ENCODE measurements at places on chromosomes 1 and 21. TPM values are rescaled to one million over a fixed set of nuclear protein-coding genes. Genes with fewer than 3 reads are reported as not detected.

DNA sequence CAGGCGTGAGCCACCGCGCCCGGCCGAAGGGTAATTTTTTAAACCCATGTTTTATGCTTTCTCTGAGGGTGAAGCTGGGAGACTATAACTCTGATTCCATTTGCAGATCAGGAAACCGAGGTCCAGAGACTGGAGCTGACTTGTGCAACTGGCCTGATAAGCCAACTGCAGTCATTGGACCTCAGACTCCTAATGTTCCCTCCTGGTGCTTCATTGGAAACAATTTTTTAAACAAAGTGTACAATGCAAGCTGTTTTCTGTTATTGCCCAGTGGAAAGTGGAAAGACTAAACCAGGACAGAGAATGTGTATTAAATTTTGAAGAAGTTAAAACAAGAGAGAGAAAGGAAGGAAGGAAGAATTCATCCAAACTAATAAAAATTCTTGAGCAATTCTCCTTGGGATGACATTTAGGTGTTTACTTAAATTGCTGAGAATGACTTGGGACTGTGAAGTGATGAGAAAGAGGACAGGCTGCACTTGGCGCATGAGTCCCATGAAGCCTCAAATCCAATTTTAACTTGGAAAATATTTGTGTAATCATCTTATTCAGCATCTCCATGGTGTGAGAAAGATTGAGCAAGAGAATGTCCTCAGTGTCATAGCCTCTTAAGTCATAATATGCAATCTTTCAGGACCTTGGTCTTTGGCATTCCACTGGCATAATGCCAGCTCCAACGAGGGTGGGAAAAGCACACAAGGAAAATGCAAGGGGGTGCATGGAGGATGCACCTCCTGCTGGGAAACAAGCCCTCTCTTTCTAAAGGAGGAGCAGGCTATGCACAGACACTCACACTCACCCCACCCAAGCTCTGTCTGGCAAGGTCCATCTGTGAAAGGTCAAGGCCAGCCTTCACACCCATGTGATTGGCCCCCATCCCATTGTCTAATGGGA is 342.0 kb downstream of the SIPA1L2 start:
- DNase-seq: no peak

GRCh38 chr1:216820345-216820744 is 97.1 kb upstream of the ESRRG start:
- DNase-seq: no peak

DNA sequence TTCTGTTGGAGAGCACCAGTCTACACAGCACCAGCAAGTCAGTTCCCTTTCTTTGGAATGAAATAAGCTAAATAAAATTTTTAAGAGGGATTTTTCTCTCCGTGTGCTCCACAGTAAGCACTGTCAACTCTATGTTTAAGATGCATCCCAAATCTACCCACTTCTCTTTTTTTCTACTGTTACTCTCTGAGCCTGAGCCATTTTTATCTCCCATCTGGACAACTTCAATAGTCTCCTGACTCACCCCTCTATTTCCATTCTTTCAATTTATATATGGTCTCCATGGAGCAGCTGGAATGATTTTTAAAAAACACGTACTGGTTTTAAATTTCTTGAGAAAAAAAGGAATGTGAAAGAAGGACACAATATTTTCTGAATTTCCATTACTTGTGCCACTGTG is 24.7 kb upstream of the CCT8 start:
- DNase-seq: no peak

DNA sequence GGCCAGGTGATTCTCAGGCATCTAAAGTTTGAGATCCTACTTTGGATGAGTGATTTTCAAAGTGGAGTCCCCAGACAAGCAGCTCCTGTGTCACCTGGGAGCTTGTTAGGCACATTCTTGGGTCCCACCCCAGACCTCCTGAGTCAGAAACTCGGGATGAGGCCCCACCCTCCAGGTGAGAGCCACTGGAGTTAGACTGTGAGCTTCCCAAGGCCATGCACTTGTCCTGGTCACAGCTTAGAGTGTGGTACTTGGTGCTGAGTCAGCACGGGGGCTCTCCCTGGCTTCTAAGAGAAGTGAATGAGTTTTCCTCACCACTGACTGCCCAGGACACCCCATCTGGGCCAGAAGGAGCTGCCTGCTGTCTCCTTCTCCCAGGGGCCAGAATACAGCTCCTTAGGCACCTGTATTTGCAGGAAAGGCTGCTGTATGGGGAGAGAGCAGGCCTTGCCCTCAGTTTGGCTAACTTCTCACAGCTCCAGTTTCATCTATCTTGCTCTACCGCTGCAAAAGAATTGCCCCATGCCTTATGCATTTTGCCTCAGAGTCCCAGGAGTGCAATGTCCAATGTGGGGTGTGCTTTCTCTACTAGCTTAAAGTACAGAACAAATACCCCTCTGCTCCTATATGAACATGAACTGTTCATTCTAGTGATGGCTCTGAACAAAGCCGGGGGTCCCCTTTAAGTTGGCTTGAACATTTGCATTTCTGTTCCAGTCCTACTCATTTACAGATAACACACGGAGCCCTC is 98.1 kb downstream of the PSMG1 start:
- no peak for DNase-seq

- DNase-seq: no peak
These were observed 170.8 kb downstream of the ADSS2 start for GRCh38 chr1:244280859-244281258.

DNA sequence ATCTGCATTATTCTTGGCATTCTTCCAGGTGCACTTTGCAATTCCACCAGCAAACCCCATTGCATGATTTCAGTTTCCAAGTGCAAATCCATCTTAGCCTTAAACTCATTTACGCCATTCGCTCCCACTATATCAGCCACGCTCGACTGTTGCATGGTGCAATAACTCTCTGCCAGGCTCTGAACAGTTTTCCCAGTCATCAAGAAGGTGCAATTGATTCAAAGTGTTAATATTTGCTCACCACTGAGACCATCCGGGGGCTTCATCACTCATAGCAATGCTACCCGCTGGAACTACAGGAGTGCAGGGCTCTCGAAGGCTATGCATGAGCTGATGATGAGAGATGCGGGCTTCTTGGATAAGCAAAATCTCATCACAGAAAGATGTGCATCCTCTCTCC is 488.2 kb downstream of the OMA1 start:
- DNase-seq: no peak

- no peak for DNase-seq
These were observed 134.5 kb downstream of the ATP5PO start for GRCh38 chr21:33781121-33781520.

- DNase-seq: no peak
These were observed 67.7 kb downstream of the MACF1 start for GRCh38 chr1:39272027-39272797.

GRCh38 chr1:9316080-9316444 is 23.4 kb downstream of the SPSB1 start:
- no peak for DNase-seq

GRCh38 chr1:171245458-171246064 is 2.7 kb upstream of the FMO1 start:
- no peak for DNase-seq

Gene ZMYND12
- total RNA-seq: 1.9 TPM

Gene FMOD
- total RNA-seq: 190 TPM

Gene CYP4X1
- total RNA-seq: 47.9 TPM

DNA sequence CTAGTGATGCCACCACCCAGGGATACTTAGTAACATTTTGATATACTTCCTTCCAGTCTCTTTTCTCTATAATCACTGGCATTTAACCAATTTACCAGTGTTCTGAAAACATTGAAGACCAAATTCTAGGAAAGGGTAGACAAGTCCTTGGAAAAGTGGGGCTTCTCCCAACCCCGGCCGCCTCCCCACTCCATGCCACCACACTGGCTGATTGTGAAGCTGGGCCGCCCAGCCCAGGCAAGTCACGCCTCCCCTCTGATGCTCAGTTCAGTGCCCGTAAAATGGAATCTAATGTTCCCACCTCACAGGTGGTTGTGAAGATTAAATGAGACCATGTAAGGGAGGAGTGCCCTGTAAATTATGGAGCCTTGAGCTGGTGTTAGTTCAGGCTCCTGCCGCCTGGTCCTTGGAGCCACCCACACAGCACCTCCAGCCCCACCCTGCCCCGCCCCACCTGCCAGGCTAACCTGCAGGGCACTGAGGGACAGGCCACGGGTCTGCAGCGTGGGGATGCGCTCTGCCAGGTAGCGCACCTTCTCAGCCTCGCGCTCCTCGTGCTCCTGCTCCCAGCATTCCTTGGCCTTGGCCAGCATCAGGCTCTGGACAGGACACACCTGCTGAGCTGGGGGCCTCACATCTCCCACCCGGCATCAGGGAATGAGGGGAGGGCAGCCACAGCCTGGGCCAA is 7.3 kb downstream of the TNNI1 start:
- DNase-seq: no peak

DNA sequence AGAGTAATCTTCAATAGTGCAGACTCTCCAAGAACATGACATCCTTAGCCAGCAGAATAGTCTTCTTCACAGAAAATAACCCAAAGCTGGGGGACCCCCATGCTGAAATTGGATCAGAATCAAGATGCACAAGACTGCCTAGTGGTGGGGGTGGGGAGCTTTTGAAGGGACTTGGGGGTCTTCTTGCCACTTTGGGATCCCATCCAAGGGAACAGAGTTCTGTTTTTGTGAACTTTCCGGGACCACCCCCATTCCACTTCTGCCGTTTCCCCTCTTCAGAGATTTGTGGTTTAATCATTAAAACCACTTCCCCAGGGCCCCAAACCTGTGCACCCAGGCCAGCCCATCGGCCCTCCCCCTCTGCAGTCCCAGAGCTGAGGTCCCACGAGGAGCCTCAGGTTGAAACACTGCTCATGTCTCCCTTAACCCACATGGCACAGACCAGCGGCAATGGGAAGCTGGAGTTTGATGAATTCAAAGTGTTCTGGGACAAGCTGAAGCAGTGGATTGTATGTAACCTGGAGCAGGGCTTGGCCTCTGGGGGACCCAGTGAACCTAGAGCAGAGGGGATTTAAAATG is 44.9 kb downstream of the CAPN9 start:
- no peak for DNase-seq

GRCh38 chr1:35706846-35707600 is 11.7 kb downstream of the C1orf216 start:
- DNase-seq: no peak

DNA sequence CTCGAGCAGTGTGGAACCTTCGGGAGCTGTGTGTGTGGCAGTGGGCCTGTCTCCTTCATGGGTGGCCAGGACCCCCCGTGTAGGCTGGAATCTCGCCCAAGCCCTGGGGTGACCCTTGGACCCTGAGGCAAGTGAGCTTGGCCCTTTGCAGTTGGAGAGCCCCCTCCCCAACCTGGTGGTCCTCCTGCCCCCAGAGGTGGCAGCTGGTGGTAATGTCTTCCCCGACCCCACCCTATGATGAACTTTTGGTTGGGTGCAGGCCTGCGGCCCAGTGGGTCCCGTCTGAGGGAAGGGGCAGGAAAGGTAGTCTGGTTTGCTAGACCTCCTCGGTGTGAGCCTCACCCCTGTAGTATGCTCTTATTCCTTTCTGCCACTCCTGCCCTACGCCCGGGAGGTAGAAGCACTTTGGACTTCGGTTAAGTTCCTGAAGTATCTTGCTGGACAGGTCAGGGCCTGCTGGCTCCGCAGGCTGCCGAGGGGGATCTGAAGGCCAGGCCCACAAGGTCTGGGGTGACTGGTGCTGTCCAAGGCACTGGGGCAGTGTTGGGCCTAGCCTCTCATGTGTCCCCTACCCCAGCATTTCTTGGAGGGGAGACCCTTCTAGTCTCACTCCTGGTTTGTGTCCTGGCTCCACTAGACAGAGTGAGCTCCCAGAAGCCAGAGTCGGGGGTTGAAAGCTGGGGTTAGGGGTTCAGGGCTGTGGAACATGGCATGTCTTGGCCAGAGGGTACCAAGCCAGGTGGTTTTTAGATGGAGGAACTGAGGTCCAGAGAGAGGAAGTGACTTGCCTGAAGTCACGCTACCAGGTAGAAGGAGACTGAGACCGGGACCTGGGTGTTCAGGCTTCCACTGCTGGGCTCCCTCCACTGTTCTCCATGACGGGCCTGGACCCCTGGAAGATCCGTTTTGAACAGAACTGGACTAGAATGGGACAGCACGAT is 1.8 kb downstream of the ZNF362 start:
- no peak for DNase-seq

DNA sequence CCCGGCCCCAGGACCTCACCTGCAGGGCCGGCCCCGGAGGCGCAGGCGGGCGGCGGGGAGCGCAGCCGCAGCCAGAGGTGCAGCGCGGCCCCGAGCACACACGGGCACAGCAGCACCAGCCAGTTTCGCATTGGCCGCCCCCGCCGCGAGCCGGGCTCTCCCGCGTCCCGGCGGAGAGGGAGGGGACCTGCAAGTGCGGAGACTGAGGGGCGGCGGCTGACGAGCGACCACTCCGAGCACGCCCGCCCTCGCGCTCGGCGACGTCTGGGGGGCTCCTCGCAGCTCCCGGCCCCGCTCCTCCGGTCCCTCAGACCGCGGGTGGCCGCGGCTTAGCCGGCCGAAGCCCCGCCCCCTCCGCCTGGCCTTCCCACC is at the start of gene B3GALNT2:
Gene B3GALNT2 (minus strand): TSS at position 331 of the 372 bp plus-strand sequence. CDS start 200 bp downstream, at position 131.
- no peak for DNase-seq

- DNase-seq: no peak
These were observed 33.4 kb downstream of the GLIS1 start for GRCh38 chr1:53705446-53706096.

Gene CELA3B
- not detected for total RNA-seq

DNA sequence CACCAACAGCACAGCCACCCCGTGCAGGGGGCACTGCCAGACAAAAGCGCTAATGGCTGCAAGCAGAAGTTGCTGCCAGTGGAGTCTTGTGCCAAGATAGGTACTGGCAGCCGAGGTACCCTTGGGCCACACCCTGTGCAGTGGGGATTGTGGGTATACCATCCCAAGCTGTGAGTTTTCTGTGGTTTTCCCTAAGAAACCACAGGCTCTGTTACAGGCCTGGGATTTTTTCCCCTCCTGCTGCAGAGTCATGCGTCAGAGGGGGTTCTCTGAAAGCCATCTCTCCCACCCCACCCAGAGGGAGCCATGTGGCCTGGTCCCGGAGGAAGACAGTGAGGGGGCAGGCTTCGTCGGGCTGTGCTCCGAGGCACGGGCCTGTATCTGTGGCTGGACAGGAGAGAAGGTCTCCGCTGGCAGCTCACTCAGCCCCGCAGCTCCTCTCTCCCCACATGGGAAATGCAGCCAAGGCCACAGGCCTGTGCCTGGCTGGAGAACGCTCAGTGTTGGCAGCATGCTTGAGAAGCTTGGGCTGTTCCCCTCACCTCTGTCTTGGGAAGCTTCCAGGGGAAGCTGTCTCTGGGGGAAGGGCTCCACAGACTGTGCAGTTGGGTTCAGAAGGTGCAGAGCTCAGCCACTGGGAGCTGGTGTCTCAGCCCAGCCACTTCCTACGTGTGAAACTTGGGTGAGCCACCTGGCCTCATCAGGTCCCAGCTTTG is 42.5 kb downstream of the NEK2 start:
- no peak for DNase-seq

Gene MKNK1
- 118 TPM for total RNA-seq
